ENCODE measurements at places on chromosomes 7 and 10.

- DNase-seq: no peak
These were observed 71.2 kb downstream of the TRRAP start for GRCh38 chr7:98949336-98950044.

DNA sequence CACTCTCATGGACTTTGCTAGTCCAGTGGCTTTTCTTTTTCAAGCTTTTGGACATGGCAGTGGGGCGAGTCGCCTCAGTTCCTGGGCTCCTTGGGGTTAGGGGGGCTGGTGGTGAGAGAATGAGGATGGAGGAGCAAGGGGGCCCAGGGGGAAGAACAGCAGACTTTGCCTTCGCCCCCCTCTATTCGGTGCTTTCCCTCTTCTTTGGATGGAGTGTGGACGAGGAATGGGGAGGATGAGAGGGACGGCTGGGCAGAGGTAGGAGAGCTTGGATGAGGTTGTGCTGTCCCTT, 255 bp downstream of the MAGI2 start:
- no peak for DNase-seq

DNA sequence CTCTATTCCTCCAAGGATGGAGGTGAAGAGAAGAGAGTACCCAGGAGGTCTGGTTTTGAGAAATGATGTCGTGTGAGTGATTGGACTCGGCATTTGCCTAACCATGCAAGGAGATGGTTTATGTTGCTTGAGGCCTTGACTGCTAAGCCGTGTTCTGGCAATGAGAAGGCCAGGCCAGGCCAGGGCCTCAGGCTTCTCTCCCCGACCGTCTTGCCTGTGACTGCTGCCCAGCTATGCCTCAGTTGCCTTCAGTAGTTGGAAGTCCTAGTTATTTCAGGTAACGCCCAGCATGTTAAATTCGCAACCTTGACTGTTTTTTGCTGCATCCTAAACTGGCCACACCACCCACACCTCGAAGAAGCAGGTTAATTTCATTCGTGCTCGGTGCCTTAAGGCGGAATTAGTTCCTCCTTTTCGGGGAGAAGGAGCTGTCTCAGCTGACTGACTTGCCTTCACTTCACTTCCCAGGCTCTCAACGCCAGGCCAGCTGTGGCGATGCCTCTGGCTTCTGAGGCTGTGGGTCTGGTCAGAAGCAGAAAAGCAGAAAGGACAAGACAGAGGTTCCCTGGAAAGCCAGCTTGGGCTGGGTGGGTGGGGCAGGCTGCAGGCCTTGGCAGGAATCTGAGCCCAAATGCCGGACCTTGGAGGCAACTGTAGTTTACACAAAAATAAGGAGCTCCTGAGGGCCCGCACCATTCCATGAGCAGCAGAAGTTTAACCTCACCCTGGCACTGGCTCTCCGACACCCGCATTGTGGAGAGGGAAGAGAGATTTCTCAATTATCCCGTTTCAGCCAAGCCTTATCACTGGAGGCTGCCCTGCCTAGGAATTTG, 61.9 kb upstream of the SAMD8 start:
- DNase-seq: no peak

DNA sequence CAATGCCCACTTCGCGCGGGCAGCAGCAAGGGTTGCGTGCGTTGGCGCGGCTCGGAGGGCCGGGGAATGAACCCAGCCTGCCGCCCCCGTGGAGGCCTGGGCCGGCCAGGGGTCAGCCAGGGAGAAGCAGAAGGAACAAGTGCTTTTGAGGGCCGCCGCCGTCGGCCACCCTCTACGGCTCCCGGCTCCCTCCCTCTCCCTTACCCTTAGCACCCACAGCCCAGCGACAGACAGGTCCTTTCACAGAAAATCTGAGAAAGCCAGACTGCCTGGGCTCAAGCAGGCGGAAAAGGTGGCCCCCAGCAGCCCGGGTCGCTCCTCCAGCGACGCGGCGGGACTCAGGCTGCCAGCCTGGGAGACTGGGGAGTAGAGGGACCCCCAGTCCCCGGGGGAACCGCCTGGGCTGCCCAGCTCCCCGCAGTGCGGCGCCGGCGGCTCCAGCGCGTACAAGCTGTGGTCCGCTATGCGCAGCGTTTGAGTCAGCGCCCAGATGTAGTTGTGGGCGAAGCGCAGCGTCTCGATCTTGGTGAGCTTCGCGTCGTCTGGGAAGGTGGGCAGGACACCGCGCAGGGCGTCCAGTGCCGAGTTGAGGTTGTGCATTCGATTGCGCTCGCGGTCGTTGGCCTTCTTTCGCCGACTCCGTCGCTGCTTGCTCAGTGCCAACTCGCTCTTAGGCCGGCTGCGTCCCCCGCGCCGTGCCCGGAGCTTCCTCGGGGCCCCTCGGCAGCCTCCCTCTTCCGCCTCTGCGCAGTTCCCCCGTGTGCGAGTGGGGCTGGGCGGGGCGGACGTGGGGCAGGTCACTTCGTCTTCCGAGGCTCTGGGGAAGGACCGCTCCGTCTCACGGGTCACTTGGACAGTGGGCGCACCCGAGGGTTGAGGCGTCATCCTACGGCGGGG, 815 bp downstream of the NEUROG3 start:
- no peak for DNase-seq

DNA sequence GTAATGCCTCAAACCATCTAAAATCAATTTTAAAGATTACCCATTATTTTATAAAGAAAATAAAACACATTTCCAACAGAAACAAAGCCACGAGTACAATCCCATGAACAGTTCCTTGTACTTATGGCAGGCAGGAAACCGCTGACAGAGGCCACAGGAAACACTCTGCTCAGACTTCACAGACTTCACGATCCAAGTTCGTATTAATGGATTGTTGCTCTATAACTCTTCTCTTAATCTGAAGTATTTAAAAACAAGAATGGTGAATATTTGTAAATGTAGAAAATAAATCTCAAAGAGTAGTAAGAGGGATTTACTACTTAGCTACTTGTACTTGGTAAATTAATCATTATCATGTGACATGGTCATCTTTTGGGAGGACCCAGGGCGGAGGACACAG, 78.3 kb downstream of the SNX10 start:
- no peak for DNase-seq

- DNase-seq: no peak
These were observed 26.3 kb downstream of the GPR141 start for GRCh38 chr7:37709631-37710509.

GRCh38 chr7:112154690-112155089, 51.5 kb downstream of the DOCK4 start:
- no peak for DNase-seq

GRCh38 chr7:2490181-2490651, 14.0 kb upstream of the GRIFIN start:
- no peak for DNase-seq

GRCh38 chr7:36406156-36406555, 16.5 kb downstream of the ANLN start:
- DNase-seq: no peak

- no peak for DNase-seq
These were observed 14.4 kb upstream of the PANK1 start for GRCh38 chr10:89659143-89660131.
